ENCODE measurements at places on chromosomes 16 and 17.

- no peak for DNase-seq
Observed at GRCh38 chr17:27532269-27533263, 76.3 kb downstream of the KSR1 start.

DNA sequence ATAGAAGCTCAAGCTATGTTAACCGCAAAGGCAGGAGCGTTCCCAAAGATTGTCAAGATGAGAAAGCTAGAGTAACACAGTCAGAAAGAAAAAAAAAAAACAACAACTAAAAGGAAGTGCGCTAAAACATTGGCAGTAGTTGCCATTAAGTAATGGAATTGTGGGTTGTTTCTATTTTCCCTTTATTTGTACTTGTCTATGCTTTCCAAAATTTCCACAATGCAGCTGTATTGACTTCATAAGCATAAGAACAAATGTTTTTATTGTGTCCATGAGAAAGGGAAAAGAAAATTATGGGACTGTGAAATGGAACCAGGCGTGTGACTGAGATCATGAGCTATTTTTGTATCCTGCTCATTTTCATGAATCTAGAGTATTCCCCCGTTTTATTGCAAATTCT is 153.4 kb downstream of the TMEM114 start:
- no peak for DNase-seq

DNA sequence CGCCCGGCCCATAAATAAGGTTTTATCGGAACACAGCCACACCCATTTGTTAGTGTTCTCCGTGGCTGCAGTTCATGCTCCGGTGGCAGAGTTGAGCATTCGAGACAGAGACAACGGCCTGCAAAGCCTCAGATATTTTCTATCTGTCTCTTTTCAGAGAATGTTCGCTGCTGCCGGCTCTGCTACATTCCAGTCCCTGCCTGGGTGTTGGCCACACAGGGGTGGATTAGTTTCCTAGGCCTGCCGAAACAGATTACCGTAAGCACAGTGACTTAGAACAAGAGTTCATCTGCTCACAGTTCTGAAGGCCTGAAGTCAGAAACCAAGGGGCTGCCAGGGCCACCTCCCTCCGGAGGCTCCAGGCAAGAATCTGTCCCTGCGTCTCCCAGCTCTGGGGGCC is 19.1 kb upstream of the GSG1L start:
- DNase-seq = no peak

DNA sequence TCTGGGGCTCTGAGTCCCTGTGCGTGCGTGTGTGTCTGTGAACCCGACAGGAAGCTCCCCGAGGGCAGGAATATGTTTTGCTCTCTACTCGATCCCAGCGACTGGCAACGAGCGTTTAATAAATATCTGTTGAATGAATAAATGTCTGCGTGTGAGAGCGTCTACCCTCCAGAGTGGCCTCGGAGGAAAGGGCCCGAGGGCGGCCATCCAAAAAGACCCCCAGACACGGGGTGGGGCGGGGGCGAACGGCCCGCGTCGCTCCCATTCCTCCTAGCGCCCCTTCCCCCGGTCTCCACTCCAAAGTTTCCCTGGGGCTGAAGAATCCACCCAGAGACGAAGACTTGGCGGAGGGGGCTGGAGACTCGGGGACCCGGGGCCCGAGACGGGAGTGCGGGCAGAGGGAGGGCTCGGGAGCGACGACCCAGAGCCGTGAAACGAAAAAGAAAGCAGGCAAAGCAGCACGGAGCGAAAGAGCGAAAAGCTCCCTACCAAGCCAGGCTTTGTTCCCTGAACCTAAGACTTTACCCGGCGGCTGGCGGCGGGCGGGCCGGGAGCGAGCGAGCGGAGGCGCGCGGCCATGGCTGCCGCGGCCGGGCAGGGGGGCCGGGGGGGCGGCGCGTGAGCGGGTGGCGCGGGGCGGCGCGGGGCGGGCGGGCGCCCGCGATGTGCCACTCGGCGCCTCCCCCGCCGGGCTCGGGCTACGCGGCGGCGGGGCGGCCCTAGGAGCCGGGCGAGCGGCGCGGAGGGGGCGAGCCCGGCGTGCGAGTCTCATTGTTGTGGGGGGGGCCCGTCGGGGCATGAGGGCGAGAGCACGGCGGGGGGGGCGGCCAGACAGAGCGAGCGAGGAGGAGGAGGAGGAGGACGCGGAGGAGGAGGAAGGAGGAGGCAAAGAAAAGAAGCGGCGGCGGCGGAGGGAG is at the start of gene MLLT6:
Gene MLLT6 (plus strand): TSS at position 668 of the 917 bp plus-strand sequence. CDS start 360 bp downstream, outside the sequence.
- peak; percentile 39 for DNase-seq

- no peak for DNase-seq
Observed at GRCh38 chr16:1614456-1615102, 2.4 kb downstream of the CRAMP1 start.

- DNase-seq = peak; percentile 41
Observed at GRCh38 chr16:11783319-11784037, 13.6 kb downstream of the ZC3H7A start.

DNA sequence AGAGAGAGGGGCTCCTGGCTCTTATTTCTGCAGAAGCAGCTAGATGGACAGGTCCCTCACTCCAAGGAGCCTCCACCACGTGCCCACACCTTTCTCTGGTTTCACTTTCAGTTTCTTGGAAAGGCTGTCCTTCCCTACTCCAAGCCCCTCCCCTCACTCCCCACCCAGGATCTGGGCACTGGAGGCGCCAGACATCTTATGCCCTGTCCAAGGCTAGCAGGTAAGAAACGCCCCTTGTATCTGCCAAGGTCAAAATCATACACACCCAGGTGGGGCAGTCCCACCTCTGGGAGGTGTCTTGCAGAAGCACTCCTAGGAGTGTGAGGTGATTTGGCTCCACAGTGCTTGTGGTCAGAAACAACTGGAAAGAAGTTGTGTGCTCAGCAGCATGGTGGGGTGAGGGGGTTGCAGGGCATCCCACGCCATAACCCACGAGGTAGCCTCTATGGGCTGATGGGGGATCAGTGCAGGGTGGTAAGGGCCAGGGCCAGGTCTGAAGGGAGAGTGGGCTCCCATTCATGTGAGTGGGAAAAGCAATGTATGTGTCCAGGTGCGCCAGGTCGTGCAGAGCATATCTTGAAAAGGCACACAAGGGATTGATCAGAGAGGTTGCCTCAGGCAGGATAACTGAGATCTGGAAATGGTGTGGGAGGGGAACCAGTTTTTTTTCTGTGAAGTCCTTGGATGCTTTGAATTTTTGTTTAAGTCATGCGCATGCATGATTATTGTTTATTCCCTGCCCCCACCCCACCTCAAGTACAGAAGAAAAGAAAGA is 31.8 kb upstream of the PRM1 start:
- DNase-seq = peak; percentile 44

- no peak for DNase-seq
Observed at GRCh38 chr16:78743556-78743955, 644.1 kb downstream of the WWOX start.

DNA sequence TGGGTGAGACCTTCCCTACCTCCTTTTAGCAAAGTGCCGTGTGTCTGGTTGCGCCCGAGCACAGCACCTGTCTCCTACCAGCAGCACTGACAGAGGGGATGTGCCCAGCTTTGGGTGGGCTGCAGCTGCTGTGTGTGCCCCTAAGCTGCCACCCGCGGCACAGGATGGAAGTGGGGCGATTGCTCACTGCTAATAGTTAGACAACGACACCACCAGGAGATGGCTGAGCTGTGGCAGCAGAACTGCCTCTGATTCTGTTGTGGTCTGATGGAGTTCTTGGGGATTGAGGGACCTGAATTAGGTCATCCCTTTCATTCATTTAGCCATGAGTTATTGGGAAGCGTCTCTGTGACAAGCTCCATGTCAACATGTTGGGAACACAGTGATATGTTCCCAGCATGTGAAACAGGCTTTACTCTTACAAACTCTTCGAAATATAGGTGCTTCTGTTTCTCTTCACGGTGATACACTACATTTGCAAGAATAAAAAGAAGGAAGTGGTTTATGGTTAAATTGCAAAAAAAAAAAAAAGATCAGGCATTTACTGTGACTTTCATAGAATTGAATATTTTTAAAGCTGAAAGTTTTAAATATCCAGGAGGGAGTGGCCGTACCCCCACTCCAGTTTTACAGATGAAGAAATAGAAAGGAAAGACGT is 184.4 kb downstream of the MAF start:
- no peak for DNase-seq

DNA sequence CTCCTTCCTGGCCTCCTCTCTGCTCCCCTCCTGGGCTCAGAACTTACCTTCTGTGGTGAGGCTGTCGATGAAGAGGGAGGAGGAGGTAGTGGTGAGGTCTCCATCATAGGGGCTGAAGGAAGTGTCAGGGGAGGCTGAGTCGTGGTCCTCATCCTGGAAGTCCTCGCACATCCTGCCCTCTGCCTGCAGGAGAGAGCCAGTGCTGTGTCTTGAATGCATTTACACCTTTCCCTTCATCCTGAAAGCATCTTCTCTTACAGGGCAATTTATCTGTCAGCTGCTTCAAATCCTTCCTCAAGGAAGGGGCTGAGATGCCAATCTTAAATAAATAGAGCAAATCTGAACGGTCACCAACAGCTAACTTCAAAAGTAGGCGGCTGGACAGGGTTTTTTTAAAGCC is 73.6 kb downstream of the PLXDC1 start:
- no peak for DNase-seq

- DNase-seq = no peak
Observed at GRCh38 chr16:14511800-14512135, 118.3 kb downstream of the PARN start.

GRCh38 chr16:4733747-4734062 is 366 bp downstream of the ANKS3 start:
- DNase-seq = no peak

DNA sequence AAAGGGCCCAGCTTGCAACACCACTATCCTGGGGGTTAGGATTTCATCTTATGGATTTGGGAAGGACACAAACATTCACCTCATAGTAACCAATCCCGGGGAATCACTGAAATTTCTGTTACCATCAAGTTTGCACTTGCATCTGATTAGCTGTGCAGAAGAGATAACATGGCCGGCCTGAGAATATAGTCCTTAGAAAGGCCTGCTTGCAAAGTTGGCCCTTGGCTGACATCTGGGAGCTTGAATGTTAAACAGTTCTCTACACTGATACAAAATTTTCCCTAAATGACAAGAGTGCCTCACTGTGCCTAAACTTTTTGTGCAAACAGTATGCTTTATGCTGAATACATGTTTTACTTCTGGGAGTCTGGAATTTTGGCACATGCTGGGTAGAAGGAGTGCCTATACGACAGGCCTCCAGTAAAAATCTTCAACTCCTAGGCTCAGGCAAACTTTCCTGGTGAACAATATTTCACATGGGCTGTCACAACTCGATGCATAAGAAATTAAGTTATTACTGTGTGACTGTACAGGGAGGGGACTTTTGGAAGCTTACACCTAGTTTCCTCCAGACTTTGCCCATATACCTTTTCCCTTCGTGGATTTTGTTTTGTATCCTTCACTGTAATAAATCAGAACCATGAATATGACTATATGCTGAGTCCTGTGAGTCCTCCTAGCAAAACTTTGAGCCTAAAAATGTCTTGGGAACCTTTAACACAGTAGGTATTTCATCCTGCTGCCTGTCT is 31.3 kb downstream of the TBC1D3B start:
- no peak for DNase-seq

DNA sequence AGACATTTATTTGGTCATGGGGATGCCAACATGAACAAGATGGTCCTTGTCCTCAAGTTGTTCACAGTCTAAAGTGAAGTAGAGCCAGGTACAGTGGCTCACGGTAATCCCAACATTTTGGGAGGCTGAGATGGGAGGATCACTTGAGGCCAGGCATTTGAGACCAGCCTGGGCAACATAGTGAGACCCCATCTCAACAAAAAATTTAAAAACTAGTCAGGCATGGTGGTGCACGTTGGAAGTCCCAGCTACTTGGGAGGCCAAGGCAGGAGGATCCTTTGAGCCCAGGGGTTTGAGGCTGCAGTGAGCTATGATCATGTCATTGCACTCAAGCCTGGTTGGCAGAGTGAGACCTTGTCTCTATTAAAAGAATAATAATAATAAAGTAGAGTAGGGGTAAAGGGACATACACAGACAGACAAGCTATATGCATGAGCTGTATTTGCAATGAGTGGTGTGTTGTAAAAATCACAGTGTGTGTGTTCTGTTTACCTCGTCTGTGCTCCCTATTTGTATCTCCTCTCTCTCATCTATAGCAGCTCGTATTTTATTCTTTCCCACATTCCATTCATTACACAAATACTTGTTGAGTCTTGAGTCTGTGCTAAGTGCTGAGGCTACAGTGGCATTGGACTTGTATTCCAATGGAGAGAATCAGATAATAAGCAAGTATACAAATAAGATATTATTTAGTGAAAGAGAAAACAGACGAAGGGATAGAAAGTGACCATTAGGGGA is 73.9 kb upstream of the DHX40 start:
- DNase-seq = no peak

- no peak for DNase-seq
Observed at GRCh38 chr17:6526362-6527152, 29.8 kb downstream of the PITPNM3 start.

- DNase-seq = no peak
Observed at GRCh38 chr16:23424292-23424958, 28.6 kb downstream of the COG7 start.

DNA sequence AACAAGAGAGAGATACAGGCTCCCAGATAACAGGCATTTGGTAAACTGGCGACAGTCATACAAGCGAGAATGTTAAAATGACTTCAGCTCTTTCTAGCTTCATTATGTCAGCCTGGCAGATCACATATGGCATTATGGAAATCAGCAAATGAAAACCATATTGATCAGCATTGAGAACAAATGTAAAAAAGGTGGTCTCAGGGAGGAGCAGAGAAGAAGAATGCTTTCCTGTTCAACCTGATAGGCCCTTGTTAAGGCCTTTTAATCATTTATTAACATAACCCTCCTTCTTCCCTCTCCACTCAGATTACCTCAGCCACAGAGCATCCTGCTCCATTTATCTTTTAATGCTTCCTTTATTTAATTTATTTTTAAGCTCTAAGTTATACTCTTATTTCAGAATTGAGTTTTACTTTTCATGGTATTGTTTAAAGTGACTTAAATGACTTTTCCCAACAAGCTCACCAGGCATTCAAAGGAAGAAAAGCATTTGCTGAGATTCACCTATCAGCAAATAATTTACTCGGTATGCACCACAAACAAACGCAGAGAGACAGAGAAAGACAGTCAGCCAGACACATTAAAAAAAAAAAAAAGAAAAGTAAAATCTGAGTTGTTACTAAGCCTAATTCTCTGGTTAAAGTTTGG is 243.9 kb upstream of the TBX2 start:
- no peak for DNase-seq

- no peak for DNase-seq
Observed at GRCh38 chr16:57688487-57688986, 6.1 kb upstream of the DRC7 start.

- no peak for DNase-seq
Observed at GRCh38 chr16:46573008-46573833, 48.0 kb downstream of the SHCBP1 start.

GRCh38 chr17:17579691-17580090 is 11.8 kb downstream of the PEMT start:
- no peak for DNase-seq
